ENCODE measurements at places on chromosomes 3 and 15.
A peak's percentile ranks its signal among the peaks of the same experiment; 100 is the strongest.

DNA sequence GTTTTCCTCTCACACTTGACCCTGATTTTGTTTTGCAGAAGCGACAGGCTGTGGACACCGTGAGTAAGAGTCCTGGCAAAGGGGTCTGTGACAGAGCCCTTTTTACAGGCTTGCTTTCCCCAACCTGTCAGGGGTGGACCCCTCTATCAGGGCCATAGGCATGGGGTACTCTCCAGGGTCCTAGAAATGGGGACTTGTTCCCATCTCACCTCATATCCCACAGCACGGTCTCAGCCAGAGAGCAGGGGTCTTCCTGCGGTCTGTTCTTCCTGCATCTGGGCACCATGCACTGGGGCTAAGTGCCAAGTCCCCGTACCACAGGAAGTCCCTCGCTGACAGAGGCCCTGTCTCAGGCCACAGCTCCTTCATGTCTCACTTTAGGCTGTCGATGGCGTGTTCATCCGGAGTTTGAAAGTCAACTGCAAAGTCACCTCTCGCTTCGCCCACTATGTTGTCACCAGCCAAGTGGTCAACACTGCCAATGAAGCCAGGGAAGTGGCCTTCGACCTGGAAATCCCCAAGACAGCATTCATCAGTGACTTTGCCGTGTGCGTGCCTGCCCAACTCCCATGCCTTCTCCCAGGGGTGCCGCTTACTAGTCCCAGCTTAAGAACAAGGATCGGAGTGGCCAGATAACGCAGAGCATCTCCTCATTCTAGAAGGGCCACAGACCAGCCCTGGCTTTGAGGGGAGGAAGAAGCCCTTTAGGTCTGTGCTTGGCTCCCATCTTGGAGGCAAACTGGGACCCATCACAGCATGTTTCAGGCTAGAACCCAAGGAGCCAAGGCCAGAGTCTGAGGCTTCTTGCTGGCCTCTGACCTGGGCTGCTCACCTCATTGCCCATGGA is 783 bp downstream of the ITIH1 start:
- DNase-seq, result no peak

GRCh38 chr3:71384388-71384787 is 199.1 kb downstream of the FOXP1 start:
- peak; percentile 52 for DNase-seq

- peak; percentile 9 for DNase-seq
Observed at GRCh38 chr3:170867143-170867937, 2.7 kb downstream of the RPL22L1 start.

- DNase-seq, result no peak
Observed at GRCh38 chr3:25178672-25179071, 249.4 kb upstream of the RARB start.

- DNase-seq, result no peak
Observed at GRCh38 chr3:45729614-45730013, 40.4 kb downstream of the SACM1L start.

Measured in fibroblast of skin of right biceps (primary cell).